Natural killer cell treated with Interleukin-12 subunit alpha and Interleukin-12 subunit beta and Interleukin-15 and Interleukin-18, amount 100 ng/mL, for 72 hours (primary cell): ENCODE measurements at places on chromosomes 5 and 9. TPM values are rescaled to one million over a fixed set of nuclear protein-coding genes. Genes with fewer than 3 reads are reported as not detected.

GRCh38 chr9:93593144-93593658 is 16.8 kb downstream of the PHF2 start:
- DNase-seq = no peak

DNA sequence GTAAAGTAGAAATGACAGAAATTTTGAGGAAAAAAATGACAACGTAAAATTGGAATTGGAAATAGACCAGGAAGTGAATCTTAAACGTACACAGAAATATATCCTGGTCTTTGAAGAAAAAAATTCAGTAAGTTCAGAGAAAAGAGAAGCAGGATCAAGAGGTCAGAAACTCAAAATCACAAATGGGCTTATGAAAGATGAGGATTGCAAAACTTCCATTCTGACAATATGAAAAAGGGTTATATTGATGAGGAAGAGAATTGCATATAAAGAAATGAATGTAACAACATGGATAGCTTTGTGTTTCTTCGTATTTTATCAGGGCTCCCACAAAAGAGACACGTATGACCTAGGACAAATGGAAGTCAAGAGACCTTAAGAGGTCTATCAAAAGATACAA is 58.1 kb downstream of the OXCT1 start:
- no peak for DNase-seq

SPATA31D4 gene
- total RNA-seq = not detected

- DNase-seq = no peak
Observed at GRCh38 chr5:105730982-105731381, 1939.8 kb downstream of the EFNA5 start.

TMEM171 gene
- total RNA-seq = 1.4 TPM

GRCh38 chr5:586751-587285 is 25.3 kb upstream of the CEP72 start:
- peak; percentile 12 for DNase-seq

DNA sequence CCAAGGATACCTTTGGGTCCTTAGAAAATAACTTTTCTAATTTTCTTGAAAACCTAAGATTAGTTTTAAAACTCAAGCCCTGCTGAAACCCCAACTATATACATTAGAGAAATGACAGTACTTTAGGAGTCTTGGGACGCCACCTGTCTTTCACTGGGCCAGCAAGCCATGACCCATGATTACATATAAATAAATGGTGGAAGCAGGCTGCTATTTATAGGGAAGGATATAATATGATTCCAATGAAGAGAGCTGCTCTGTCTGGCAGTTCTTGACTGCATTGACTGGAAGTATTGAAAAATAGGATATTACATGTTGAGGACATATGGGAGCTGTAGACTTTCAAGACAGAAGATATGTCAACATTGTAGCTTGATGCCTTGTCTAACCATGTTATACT is 7.3 kb downstream of the JMY start:
- DNase-seq = no peak
